ENCODE measurements at places on chromosomes 7 and 10.

DNA sequence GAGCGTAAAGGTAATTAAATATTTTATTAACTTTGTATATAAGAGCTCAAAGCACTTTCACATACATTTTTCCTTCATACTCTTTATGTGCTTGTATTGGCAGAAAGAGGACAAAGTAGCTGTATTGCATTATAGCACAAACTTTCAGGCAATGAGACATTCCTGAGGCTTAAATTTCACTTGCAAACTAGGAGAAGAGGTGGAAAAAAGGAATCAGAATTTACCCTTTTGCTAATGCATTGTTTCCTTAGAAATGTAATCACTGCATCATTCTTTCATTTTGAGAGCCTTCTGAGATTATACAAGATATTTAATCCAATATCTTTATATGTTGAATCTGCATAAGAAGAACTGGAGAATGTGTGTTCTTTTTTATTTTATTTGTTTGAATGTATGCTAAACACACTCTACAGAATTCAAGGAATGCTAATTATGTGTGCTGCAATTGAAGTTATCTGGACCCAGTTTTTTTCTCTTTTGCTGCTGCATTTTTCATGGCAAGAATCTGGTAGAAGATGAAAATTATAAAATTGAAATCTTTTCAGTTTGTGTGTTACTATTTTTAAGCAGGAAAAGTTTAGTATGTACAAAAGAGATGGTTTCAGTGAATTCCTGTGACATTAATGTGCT lies 185.1 kb downstream of the NXPH1 start:
- DNase-seq: no peak

GRCh38 chr7:140458201-140458600 lies 21.1 kb downstream of the MKRN1 start:
- DNase-seq: no peak

DNA sequence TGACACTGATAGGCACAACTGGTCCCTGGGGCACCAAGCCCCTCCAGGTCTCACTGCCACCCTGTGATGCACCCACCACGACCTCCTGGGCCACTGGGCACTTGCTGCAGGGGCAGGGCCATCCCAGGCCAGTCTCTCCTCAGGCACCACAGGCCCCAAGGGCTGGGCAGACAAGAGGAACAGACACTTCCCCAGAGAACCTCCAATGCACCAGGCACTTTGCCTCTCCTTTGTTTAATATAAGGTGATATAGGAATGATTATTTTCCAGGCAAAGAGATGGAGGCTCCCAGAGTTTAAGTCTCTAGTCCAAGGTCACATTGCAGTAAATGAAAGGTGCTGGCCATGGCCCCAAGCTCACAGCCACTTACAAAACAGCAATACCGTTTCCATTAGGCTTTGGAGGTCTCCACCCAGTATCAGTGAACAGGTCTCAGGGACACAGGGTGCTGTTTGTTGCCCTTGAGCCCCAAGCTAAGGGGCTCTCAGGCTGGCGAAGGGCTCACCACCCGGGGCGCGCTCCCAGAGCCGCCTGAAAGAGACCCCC lies 4.5 kb downstream of the DEPP1 start:
- DNase-seq: no peak

DNA sequence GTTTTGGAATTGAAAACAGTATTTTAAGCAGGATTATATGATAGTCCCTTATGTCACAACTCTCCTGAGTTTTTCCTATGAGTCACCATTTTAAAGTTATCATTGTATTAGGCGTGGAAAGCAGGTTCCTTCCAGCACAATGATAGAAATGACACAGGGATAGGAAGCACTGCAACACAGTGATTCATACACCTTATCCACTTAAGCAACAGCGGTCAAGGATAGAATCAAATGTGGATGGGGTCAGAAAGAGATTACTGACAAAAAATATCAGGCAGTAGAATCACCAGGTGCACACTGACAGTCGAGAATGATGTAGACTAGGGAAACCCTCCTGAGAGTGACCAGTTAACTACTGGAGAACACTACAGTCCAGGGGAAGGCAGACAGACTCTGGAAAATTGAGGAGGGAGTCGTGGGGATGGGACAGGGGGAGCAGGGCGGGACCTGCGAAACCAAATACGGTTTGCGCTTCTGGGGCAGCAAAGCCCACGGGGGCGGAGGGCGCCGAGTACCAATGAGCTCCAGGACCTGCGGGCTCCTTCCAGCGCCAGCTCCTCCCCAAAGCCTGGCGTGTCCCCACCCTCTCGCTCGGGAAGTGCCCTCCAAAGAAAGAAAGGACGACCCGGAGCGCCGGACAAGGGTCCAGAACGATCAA lies 479 bp downstream of the PNPLA8 start:
- no peak for DNase-seq

All from activated T-cell treated with anti-CD3 and anti-CD28 coated beads, Interleukin-2, amount 50 U/mL, for 72 hours (primary cell).